ENCODE measurements at places on chromosomes 1 and 21. TPM values are rescaled to one million over a fixed set of nuclear protein-coding genes. Genes with fewer than 3 reads are reported as not detected.
A peak's percentile ranks its signal among the peaks of the same experiment; 100 is the strongest.

DNA sequence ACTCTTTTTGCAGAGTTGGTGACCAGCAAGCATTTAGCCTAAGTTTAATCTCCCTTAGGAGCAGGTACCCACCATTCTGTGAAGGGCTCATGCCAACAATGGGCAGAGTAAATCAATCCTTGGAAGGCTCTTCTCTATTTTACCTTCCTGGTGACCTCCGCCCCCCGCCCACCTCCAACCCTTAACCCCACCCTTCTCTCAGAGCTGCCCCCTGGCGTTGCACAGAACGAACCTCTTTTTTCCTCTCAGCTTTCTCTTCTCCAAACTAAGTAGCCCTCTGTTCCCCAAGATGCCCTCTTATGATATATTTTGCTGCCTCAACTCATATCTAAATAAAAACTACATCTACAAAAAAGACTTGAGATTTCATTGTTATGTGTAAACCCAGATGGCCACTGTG is 186.8 kb downstream of the SEC16B start:
- no peak for DNase-seq
- H3K4me3 ChIP-seq: no peak overlapping the region
- H3K4me1 ChIP-seq: peaks cover 21% of the 10 kb centered on the region
- H3K27me3 ChIP-seq: peaks cover 47% of the 10 kb centered on the region
- no peaks in the 10 kb centered on the region for H3K36me3 ChIP-seq
- H3K27ac ChIP-seq: no peak overlapping the region

GRCh38 chr1:11719313-11720032 is 16.5 kb upstream of the AGTRAP start:
- peak overlapping the region; percentile 12 for H3K27ac ChIP-seq
- DNase-seq: peak; percentile 82
- H3K36me3 ChIP-seq: no peaks in the 10 kb centered on the region
- H3K4me3 ChIP-seq: peak overlapping the region; percentile 54
- H3K4me1 ChIP-seq: peaks cover 4% of the 10 kb centered on the region
- peaks cover 11% of the 10 kb centered on the region for H3K27me3 ChIP-seq

GRCh38 chr1:52348704-52349300 is 17.2 kb downstream of the CC2D1B start:
- no peak overlapping the region for H3K4me3 ChIP-seq
- H3K27ac ChIP-seq: peak overlapping the region; percentile 71
- no peak for DNase-seq
- no peaks in the 10 kb centered on the region for H3K27me3 ChIP-seq
- peaks cover 3% of the 10 kb centered on the region for H3K4me1 ChIP-seq

- no peak for DNase-seq
- H3K27ac ChIP-seq: peak overlapping the region; percentile 11
- H3K4me3 ChIP-seq: no peak overlapping the region
- peaks cover 10% of the 10 kb centered on the region for H3K27me3 ChIP-seq
- H3K4me1 ChIP-seq: no peaks in the 10 kb centered on the region
- no peaks in the 10 kb centered on the region for H3K36me3 ChIP-seq
Observed at GRCh38 chr1:154821083-154821482, 49.0 kb downstream of the KCNN3 start.

Gene VANGL2
- total RNA-seq: 55.5 TPM

DNA sequence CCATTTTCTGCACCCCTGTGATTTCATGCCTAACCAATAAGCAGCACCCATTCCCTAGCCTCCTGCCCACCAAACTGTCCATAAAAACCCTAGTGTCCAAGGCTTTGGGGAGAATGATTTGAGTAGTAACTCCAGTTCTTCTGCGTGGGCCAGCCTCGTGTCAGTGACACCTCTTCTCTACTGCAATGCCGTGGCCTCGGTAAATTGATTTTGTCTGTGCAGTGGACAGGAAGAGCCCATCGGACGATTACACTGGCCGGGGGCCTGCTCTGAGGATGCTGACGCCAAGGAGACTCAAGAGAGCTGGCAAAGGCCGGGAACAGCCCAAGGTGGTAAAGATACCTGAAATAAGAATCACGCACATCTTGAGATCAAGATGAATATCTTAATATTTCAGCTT is 29.3 kb downstream of the RSPH1 start:
- no peak for DNase-seq
- peaks cover 15% of the 10 kb centered on the region for H3K4me1 ChIP-seq
- peaks cover 4% of the 10 kb centered on the region for H3K27me3 ChIP-seq
- no peak overlapping the region for H3K27ac ChIP-seq

Gene BACE2
- total RNA-seq: 31.3 TPM

DNA sequence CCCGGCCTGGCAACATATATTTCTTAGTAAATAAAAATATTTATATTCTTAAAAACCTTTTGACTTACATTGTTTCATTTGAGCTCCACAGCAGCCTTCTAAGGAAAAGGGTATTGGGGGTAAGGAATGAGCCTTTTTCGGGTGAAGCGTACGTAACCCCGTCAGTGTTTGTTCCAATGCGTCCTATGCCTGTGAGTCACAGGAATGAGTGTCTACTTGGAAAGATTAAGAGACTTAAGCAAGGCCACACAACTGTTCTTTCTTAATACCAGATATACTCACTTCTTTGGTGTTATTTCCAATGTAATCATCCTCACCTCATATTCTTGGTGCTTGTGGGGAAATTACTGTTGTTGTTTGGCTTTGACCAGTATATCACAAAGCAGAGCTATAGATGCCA is 22.7 kb downstream of the WDTC1 start:
- H3K4me1 ChIP-seq: no peaks in the 10 kb centered on the region
- DNase-seq: no peak
- no peak overlapping the region for H3K27ac ChIP-seq
- no peaks in the 10 kb centered on the region for H3K27me3 ChIP-seq
- H3K36me3 ChIP-seq: peaks cover 8% of the 10 kb centered on the region

DNA sequence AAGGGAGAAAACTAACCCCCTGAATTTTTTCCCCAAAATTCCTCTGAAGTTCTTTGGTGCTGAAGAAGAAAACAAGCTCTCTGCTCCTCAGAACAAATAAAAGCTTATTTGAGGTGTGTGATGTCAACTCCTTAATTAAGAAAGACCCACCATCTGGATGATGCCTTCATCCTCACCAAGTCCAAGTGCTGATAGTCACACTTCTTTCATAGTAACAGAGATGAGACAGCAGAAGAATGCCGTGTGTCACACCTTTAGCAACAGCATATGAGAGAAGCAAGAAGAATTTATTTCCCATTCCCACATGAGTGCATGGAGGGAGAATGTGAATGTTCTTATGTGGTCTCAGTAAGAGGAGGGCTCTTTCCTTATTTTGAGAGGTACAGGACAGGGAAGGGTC is 91.2 kb downstream of the TGFB2 start:
- H3K36me3 ChIP-seq: peaks cover 27% of the 10 kb centered on the region
- peaks cover 31% of the 10 kb centered on the region for H3K4me1 ChIP-seq
- no peak overlapping the region for H3K27ac ChIP-seq
- no peak for DNase-seq

Gene SLC44A3
- total RNA-seq: 9.2 TPM

DNA sequence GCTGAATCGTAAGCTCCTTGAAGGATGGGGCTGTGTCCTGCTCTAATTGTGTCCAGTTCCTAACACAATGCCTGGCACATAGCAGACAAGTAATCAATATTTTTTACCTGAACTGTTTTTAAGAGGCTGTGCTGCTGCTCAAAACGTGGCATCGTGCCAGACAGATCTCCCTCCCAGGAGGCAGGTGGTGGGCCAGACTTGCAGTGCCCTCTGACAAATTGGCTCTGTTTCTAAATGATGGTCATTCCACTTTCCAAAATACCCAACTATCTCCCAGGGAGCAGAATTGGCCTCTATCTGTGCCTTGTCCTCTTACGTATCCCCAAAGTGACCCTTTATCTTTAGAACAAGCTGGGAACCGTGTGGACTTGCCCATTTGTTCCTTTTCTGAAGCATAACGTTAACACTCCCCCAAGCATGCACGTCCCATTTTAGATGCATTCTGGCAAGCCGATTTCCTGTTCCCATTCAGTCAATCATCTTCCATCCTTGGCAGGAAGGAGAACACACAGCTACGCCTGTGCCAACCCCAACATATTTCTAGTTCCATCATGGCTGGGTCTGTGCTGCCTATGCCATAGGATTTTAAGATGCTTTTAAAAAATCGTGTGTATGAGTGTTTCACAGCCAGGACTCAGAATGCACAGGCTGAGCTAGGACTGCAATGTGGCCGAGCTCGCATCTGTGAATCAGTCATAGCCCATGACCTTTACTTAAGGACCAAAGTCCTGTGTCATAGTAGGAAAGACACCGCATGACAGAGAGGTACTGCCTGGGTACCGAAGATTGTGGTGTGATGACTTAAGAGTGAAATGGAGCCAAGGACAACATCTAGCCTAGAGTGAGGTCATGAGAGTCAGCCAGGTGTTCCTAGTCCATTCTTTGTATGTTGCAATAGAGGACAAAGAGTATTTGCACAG is 408.6 kb downstream of the PRDM2 start:
- no peaks in the 10 kb centered on the region for H3K4me1 ChIP-seq
- no peak overlapping the region for H3K4me3 ChIP-seq
- DNase-seq: no peak

Gene CREB3L4
- 31.1 TPM for total RNA-seq

GRCh38 chr1:185439727-185440415 is 122.8 kb upstream of the IVNS1ABP start:
- DNase-seq: no peak
- no peak overlapping the region for H3K27ac ChIP-seq
- H3K27me3 ChIP-seq: no peaks in the 10 kb centered on the region
- H3K4me3 ChIP-seq: no peak overlapping the region
- no peaks in the 10 kb centered on the region for H3K36me3 ChIP-seq

GRCh38 chr1:12649971-12650421 is 6.1 kb downstream of the AADACL4 start:
- H3K4me1 ChIP-seq: peaks cover 20% of the 10 kb centered on the region
- H3K27me3 ChIP-seq: peaks cover 9% of the 10 kb centered on the region
- peak overlapping the region; percentile 35 for H3K27ac ChIP-seq
- H3K36me3 ChIP-seq: peaks cover 2% of the 10 kb centered on the region

DNA sequence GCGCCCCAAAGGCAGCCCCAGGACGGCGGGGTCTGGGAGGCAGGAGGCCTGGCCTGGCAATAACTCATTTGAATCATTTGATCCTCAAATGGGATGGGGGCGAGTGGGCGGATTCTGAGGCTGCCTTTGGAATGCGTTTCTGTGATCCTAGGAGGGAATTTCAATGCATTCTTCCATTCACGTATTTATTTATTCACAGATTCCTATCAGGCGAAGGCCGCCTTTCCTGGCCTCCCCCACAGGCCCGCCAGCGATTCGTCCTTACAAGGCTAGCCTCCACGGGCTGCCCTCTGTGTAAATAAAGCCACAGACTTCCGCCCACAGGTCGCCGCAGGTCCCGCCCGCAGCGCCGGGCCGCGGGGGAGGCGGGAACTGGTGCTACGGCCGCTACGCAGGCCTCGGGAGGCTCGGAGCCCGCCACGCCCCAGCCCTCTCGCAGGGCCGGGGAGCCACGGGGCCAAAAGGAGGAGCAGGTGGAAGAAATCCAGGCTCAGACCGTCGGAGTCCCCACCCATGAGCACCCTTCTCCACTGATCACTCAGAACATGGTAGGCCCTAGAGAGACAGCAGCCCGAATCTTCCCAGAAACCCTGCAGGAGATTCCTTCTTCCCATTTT is 31.3 kb upstream of the JUN start:
- no peaks in the 10 kb centered on the region for H3K36me3 ChIP-seq
- H3K27ac ChIP-seq: peak overlapping the region; percentile 97
- no peaks in the 10 kb centered on the region for H3K27me3 ChIP-seq
- peaks cover 49% of the 10 kb centered on the region for H3K4me1 ChIP-seq
- DNase-seq: peak; percentile 31

Gene TDRD5
- total RNA-seq: not detected

- H3K27me3 ChIP-seq: no peaks in the 10 kb centered on the region
- peaks cover 8% of the 10 kb centered on the region for H3K4me1 ChIP-seq
- H3K4me3 ChIP-seq: no peak overlapping the region
- no peak for DNase-seq
Observed at GRCh38 chr1:200530623-200531261, 89.8 kb downstream of the KIF14 start.

Gene WNT3A
- not detected for total RNA-seq

Gene UTS2
- total RNA-seq: not detected

Gene ABCD3
- 38.2 TPM for total RNA-seq

DNA sequence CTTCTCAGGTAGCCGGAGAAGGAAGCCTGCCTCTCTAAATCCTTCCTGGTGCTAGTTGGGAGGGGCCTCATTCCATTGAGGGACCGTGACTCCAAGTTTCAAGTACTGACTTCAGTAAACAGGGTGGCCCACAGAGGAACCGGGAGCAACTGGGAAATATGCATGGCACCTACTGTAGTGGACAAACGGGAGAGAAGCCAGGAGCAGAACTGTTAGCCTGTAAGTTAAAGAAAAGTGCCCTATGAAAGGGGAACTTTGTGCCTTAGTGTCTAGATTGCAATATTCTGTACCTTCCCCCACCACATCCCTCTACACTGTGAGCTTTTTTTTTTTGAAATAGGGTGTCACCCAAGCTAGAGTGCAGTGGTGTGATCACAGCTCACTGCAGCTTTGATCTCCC is 33.2 kb upstream of the KANK4 start:
- H3K36me3 ChIP-seq: no peaks in the 10 kb centered on the region
- no peak for DNase-seq
- no peak overlapping the region for H3K4me3 ChIP-seq
- H3K27me3 ChIP-seq: no peaks in the 10 kb centered on the region
- peaks cover 1% of the 10 kb centered on the region for H3K4me1 ChIP-seq

DNA sequence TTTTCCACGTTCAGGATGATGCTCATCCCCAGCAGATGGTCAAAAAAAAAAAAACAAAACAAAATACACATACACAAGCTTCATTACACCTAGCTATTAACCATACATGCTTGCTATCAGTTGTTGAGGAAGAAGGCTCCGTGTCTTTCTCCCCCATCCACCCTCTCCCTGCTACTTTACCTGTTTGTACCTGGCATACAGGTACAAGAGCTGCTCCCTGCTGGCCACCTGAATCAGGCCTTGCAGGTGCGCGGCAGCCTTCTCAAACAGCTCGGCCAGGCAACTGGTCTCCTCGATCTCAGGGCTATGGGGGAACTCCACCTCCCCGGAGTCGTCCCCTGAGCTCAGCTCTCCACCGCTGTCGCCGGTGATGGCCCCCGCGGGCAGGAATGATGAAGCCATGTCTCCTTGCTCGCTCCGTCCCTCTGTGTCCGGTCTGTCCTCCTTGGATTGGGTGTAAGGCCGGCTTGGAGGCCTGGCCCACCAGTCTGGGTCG is 464 bp downstream of the ACBD6 start:
- DNase-seq: no peak
- no peaks in the 10 kb centered on the region for H3K27me3 ChIP-seq
- peak overlapping the region; percentile 98 for H3K27ac ChIP-seq
- H3K4me1 ChIP-seq: peaks cover 46% of the 10 kb centered on the region
- H3K36me3 ChIP-seq: no peaks in the 10 kb centered on the region

Gene KRTAP13-4
- total RNA-seq: not detected

- no peak overlapping the region for H3K4me3 ChIP-seq
- peaks cover 58% of the 10 kb centered on the region for H3K4me1 ChIP-seq
- peaks cover 2% of the 10 kb centered on the region for H3K27me3 ChIP-seq
Observed at GRCh38 chr1:156118177-156118868, 3.8 kb downstream of the LMNA start.

All from mesothelial cell of epicardium (in vitro differentiated cells).